CD4-positive, alpha-beta T cell treated with Interferon alpha-2 for 1 hour (primary cell): ENCODE measurements at places on chromosomes 3 and 15.
A peak's percentile ranks its signal among the peaks of the same experiment; 100 is the strongest.

DNA sequence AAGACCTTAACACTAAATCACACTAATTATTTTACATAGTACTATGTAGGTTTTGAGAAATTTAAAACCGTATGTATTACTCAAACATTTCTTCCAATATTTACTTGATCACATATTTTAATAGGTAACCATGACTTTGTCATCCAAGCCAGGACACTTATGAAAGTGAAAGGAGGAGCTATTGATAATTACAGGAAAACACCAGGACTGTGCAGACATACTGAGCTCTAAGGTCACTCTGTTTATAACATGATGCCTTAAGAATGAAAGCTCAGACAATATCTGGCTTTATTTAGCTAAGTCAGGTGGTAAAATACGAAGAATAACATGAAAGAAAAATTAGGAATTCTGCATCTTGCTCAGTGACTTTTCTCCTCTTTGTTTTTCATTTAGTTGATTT lies 216.0 kb upstream of the NANOGP8 start:
- DNase-seq, result no peak

DNA sequence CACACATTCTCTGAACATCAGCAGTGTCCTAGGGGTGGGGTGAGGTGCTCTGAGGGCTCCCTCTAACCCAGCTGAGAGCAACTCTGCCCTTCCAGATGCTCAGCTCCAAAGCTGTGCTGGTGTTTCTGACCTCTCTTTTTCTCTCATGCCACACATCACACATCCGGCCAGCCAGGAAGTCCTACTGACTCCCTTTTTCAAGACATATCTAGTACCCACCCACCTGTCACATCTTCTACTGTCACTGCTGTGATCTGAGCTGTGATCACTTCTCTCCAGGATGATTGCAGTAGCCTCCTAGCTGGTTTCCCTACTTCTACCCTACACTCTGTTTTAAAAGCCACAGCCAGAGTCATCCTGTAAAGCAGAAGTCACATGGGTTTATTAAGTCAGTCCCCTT lies 30.2 kb upstream of the MASP1 start:
- no peak for DNase-seq

- no peak for DNase-seq
Observed at GRCh38 chr3:87766721-87767120, 292.1 kb downstream of the CGGBP1 start.

- no peak for DNase-seq
Observed at GRCh38 chr3:14267976-14268375, 89.4 kb downstream of the LSM3 start.

- no peak for DNase-seq
Observed at GRCh38 chr15:49979705-49980382, 139.2 kb downstream of the ATP8B4 start.

DNA sequence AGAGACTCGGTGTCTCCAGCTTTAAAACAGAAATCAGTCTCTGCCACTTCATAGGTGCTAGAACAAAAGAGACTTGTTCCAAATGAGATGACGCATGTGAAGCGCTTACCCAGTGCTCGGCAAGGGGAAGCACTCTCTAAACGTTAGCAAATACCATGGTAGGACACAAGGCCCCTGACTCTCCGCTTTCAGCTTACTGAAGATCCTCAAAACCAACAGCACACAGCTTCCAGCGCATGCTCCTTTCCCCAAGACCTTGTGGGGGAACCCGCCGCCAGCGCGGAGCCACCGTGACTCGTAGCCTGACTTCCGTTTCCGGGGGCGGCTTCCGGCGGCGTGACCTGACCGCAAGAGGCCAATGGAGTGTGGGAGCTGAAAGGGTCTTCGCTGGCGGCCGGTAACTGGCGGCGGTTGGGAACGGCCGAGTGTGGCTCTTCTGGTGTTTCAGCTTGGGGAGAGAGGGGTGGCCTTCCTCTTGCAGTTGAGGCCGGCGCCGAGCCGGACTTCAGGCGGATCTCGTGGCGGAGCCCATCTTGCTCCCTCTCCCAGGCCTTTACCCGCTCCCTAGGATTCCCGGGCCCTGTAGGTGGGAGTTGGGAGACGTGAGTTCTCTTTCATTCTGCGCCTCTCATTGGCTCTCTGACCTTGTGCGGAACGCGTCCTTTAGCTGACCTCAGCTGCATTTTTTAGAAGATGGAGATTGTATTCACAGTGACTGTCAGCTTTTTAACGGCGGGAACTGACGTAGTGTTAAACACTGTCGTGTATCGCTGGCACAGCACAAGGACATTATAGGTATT lies at the start of gene THUMPD3:
THUMPD3 (plus strand) TSS at position 324 of the 800 bp plus-strand sequence. CDS start 2,015 bp downstream, outside the sequence.
- peak; percentile 87 for DNase-seq

GRCh38 chr3:3068358-3068881 lies 41.8 kb downstream of the IL5RA start:
- no peak for DNase-seq

DNA sequence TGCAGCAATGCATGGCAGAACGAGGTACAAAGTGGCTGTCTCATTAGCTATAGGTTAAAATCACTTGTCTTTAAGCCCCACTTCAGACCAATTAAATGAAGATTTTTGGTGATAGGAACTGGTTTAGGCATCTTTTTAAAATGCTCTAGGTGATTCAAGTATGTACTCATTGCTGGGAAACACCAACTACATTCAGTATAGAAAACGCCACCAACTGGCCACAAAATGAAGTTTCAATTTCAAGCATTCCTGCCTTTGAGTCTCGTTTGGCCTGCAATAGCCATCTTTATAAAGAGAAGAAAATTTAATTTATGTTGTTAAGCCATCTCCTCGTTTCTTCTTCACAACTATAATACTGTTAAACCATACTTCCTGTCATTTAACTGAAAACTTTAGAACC lies 587.9 kb downstream of the GBE1 start:
- no peak for DNase-seq

GRCh38 chr3:46516521-46516920 lies 18.7 kb downstream of the RTP3 start:
- no peak for DNase-seq

GRCh38 chr3:40045051-40045450 lies 235.6 kb downstream of the MYRIP start:
- DNase-seq, result no peak

DNA sequence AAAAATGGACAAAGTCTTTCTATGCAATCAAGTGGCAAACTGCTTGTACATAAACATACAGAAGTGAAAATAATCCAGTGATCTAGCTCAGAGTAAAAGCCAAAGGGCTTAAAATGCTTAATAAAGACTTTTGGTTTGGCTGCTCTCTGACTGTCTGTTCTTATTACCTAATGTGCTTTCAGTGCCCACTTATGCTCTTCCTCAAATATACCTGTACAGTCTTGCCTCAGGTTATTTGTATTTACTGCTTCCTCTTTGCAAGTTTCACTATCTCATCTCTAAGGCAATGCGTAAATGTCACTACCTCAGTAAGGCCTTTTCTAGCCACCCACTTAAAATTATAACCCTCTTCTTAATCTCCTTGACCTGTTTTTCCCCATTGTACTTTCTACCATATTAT lies 171.8 kb downstream of the EPHA6 start:
- no peak for DNase-seq

DNA sequence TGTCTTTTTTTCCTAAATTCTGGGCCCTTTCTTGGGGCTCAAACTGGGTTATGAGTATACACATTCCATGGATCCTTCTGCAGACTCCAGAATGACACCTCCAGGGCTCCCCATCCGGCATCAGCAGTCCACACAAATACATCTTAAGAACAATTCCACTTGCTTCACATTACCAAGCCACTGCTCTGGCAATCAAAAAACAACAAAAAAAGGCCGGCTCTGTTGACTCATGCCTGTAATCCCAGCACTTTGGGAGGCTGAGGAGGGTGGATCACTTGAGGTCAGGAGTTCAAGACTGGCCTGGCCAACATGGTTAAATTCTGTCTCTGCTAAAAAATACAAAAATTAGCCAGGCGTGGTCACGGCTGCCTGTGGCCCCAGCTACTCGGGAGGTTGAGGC lies 49.9 kb upstream of the LPP start:
- no peak for DNase-seq

GRCh38 chr3:109242187-109242523 lies 74.2 kb downstream of the DPPA2 start:
- DNase-seq, result no peak

- DNase-seq, result peak; percentile 79
Observed at GRCh38 chr3:43389388-43390254, 103.3 kb downstream of the SNRK start.

GRCh38 chr3:194964809-194965208 lies 279.1 kb downstream of the FAM43A start:
- DNase-seq, result no peak

- peak; percentile 38 for DNase-seq
Observed at GRCh38 chr15:85690561-85691231, 104.0 kb downstream of the KLHL25 start.
